ENCODE measurements at places on chromosomes 2 and 18. TPM values are rescaled to one million over a fixed set of nuclear protein-coding genes. Genes with fewer than 3 reads are reported as not detected.

The IL1B gene
- not detected for total RNA-seq

The GPR35 gene
- total RNA-seq: not detected

The FLACC1 gene
- 0.80 TPM for total RNA-seq

DNA sequence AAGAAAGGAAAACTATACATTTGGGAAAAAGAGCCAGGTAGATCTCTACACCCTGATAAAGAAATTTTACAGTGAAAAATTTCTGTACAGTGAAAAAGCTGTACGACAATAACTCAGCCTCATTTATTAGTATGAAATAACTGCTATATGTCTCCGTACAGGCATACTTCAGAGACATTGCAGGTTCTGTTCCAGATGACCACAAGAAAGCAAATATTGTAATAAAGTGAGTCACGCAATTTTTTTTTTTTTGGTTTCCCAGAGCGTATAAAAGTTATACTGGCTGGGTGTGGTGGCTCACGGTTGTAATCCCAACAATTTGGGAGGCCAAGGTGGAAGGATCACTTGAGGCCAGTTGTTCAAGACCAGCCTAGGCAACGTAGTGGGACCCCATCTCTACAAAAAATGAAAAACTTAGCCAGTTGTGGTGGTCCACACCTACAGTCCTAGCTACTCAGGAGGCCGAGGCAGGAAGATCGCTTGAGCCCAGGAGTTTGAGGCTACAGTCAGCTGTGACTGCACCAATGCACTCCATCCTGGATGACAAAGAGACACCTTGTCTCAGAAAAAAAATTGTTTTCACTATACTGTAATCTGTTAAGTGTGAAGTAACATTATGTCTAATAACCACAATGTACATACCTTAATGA lies 28.2 kb upstream of the AMMECR1L start:
- DNase-seq: no peak

- DNase-seq: no peak
These were observed 5.5 kb downstream of the RNPEPL1 start for GRCh38 chr2:240573516-240574385.

Data from H1 (cell line).